ENCODE measurements at places on chromosomes 4 and X. TPM values are rescaled to one million over a fixed set of nuclear protein-coding genes. Genes with fewer than 3 reads are reported as not detected.

DNA sequence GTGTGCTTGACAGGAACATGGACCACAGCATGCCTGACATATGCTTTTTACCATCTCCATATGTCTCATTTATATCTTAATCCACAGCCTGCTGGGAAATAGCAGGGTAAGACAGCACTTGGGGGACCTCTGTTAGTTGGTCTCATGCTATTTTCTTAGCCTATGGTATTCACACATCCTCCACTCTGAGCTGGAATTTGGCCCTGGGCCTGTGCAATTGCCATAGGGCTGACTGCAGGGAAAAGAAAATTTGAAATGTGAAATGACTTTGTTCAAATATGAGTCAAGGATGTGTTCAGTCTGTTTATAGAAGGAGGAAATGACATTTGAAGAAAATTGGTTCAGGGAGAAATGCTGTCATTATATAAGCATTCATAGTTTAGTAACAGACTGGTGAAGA, 9.6 kb upstream of the MAP7D3 start:
- peak overlapping the region; percentile 71 for H3K27ac ChIP-seq
- H3K4me1 ChIP-seq = peaks cover 23% of the 10 kb centered on the region
- H3K27me3 ChIP-seq = no peaks in the 10 kb centered on the region
- H3K36me3 ChIP-seq = no peaks in the 10 kb centered on the region
- no peak overlapping the region for H3K4me3 ChIP-seq
- peak; percentile 78 for DNase-seq

GRCh38 chrX:22081475-22082092, 49.5 kb downstream of the PHEX start:
- DNase-seq = peak; percentile 39
- H3K27ac ChIP-seq = no peak overlapping the region
- H3K4me3 ChIP-seq = no peak overlapping the region
- no peaks in the 10 kb centered on the region for H3K4me1 ChIP-seq

DNA sequence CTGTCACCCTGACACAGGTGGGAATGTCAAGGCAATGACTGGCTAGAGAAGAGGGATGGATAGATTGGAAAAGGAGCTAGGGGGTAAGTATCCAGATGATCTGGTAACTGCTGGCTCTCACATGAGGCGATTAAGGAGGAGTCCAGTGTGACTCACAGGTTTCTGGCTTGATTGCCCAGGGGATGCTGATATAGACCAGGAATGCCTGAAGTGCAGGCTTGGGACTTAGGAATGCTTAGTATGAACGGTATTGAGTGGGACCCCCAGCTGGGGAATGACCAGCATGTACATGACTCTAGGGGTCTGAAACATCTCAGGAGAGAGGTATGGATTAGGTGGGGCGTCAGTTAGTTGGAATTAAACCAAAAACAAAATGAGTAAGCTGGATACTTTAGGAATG, 65.8 kb upstream of the PRPS1 start:
- no peaks in the 10 kb centered on the region for H3K36me3 ChIP-seq
- peaks cover 2% of the 10 kb centered on the region for H3K4me1 ChIP-seq
- H3K27ac ChIP-seq = peak overlapping the region; percentile 48
- H3K27me3 ChIP-seq = no peaks in the 10 kb centered on the region

DNA sequence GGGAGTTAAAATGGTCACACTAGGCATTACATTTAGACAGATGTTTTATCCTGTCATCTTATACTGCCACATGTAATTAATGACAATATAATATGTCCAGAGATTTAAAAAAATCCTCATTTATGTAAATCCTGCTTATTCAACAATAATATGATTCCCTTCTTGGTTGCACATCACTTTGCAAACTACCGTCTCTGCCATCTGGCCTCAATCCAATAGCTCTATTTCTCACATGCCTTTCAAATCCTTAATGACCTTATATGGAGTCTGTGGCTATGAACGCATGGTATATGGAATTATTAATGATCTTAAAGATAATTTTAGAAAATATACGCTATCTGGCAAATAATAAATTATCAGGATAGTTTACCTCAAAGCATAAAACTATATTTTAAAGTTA, 144.5 kb downstream of the NPNT start:
- H3K4me1 ChIP-seq = no peaks in the 10 kb centered on the region
- DNase-seq = peak; percentile 60
- H3K4me3 ChIP-seq = no peak overlapping the region
- H3K36me3 ChIP-seq = no peaks in the 10 kb centered on the region
- H3K27me3 ChIP-seq = no peaks in the 10 kb centered on the region
- H3K27ac ChIP-seq = no peak overlapping the region

GRCh38 chrX:7052541-7052940, 95.0 kb upstream of the STS start:
- no peak for DNase-seq
- no peaks in the 10 kb centered on the region for H3K36me3 ChIP-seq
- no peak overlapping the region for H3K27ac ChIP-seq
- no peaks in the 10 kb centered on the region for H3K27me3 ChIP-seq
- no peaks in the 10 kb centered on the region for H3K4me1 ChIP-seq

DNA sequence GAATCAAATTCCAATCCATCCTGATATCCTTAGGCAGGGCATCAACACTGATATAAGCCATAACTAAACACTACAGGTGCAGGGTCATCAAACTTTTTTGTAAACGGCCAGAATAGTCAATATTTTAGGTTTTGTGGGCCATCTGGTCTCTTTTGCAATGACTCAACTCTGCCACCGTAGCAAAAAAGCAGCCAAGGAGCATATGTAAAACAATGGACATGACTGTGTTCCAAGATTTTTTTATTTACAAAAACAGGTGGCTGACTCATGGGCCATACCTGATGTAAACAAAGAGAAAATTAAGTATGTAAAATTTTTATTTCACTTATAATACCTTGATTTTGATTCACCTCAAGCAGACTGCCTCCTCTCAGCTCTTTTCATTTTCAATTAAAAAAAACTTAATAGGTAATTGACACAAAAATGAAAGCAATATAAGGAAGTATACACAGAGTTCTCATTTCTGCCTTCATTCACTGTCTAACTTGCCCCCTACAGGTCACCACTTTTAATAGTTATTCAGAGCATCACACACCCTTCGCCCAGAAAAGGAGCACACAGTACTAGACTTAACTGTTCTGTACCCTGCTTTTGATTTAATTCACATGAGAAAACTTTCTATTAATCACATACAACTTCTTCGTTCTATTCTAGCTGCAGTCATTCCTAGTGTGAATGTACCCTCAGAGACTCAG, 35.3 kb upstream of the GPM6B start:
- H3K27me3 ChIP-seq = no peaks in the 10 kb centered on the region
- H3K4me3 ChIP-seq = no peak overlapping the region
- no peaks in the 10 kb centered on the region for H3K36me3 ChIP-seq
- no peak overlapping the region for H3K27ac ChIP-seq

- no peak overlapping the region for H3K27ac ChIP-seq
- H3K27me3 ChIP-seq = no peaks in the 10 kb centered on the region
- DNase-seq = no peak
- no peak overlapping the region for H3K4me3 ChIP-seq
Observed at GRCh38 chr4:61044837-61045236, 155.3 kb upstream of the ADGRL3 start.

DNA sequence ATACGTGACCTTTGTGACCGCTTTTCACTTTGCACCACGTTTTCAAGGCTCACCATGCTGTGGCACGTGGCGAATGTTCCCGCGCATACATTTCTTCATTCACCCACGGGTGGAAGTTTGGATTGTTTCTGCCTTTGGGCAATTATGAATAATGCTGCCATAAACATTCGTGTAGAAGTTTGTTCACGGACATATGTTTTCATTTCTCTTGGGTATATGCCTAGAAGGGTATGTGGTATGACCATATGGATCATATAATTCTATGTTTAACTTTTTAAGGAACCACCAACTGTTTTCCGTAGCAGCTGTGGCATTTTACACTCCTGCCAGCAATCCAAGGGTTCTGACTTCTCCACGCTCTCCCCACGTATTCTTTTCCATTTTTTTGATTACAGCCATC, 60.9 kb upstream of the MXD4 start:
- DNase-seq = no peak
- no peak overlapping the region for H3K4me3 ChIP-seq
- H3K27ac ChIP-seq = no peak overlapping the region

GRCh38 chr4:25433966-25434827, 57.1 kb downstream of the ANAPC4 start:
- H3K4me3 ChIP-seq = no peak overlapping the region
- H3K27ac ChIP-seq = no peak overlapping the region
- H3K27me3 ChIP-seq = no peaks in the 10 kb centered on the region
- no peaks in the 10 kb centered on the region for H3K36me3 ChIP-seq
- DNase-seq = no peak

DNA sequence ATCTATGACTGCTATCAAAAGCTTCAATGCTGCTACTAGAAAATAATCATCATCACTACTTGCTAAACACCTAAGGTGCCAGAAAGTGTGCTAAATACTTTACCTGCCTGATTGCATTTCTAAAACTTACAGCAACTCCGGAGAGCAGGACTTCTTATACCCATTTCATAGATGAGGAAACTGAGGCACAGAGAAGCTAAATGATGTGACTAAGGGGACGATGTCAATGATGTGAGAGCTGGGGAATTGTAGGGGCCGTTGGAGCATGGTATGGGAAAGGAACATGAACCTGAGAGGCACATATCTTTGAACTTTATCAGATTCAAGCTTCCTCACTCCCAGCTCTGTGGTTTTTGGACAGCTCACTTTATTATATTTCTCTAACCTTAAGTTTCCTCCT, 38.7 kb downstream of the CCKAR start:
- no peak for DNase-seq

DNA sequence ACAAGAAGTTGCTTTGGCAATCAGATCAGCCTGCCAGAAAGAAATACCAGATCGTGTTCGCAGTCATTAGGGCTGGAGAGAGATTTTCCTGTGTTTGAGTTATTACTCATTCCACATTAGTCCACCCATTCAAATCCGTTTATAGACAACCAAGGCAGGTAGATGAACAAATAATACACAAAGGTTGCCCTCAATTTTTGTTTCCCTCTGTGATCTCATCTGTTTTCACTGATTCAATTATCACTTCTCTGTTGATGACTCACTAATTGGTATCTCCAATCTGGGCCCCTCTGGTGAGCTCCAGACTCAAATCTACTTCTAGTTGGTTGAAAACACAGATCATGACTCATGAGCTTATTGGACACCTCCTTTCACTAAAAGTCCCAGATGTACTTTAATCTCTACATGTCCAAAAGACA, 54.5 kb downstream of the CHM start:
- no peaks in the 10 kb centered on the region for H3K36me3 ChIP-seq
- peak; percentile 55 for DNase-seq
- no peaks in the 10 kb centered on the region for H3K27me3 ChIP-seq
- H3K27ac ChIP-seq = no peak overlapping the region
- no peak overlapping the region for H3K4me3 ChIP-seq

GRCh38 chr4:123599061-123599919, 202.7 kb downstream of the SPRY1 start:
- peaks cover 2% of the 10 kb centered on the region for H3K4me1 ChIP-seq
- H3K27ac ChIP-seq = no peak overlapping the region
- peak; percentile 81 for DNase-seq
- H3K27me3 ChIP-seq = no peaks in the 10 kb centered on the region
- H3K4me3 ChIP-seq = no peak overlapping the region

DNA sequence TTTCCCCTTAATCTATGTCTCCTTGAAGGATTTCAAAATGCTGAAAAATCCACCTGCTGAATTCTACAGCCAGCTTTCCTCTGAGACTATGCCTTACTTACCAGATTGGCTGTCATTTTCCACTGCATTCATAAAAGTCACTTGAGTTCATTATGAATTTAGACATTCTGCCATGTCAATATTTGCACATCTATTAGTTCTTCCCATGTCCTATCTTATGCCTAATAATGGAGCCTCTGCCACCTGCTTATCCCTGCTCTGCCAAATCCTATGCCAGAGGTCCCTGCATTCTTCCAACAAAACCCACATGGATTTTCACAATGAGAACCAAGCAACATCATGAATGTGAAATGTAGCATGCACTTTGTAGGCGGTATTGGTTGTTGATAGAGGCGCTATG, 42.6 kb downstream of the GASK1B start:
- H3K36me3 ChIP-seq = no peaks in the 10 kb centered on the region
- H3K4me1 ChIP-seq = no peaks in the 10 kb centered on the region
- no peaks in the 10 kb centered on the region for H3K27me3 ChIP-seq
- DNase-seq = no peak
- no peak overlapping the region for H3K4me3 ChIP-seq
- H3K27ac ChIP-seq = no peak overlapping the region

- H3K36me3 ChIP-seq = no peaks in the 10 kb centered on the region
- DNase-seq = no peak
- H3K4me3 ChIP-seq = no peak overlapping the region
- no peak overlapping the region for H3K27ac ChIP-seq
Observed at GRCh38 chr4:68147079-68147478, 17.4 kb upstream of the TMPRSS11F start.

DNA sequence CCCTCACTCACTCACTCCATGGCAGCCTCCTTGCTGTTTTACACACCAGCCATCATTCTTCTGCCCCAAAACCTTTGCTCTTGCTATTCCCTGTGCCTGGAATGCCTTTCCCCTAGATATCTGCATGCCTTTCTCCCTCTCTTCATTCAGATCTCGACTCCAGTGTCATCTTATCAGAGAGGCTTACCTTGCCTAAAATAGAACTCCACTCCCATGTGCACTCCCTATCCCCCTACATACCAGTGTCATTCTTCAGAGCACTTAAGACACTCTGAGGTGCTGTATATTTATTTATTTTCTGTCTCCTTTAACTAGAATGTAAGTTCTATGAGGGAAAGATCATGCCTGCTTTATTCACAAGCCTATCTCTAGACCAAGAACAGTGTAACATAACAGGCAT, 45.1 kb downstream of the ZGRF1 start:
- H3K36me3 ChIP-seq = no peaks in the 10 kb centered on the region
- H3K27me3 ChIP-seq = no peaks in the 10 kb centered on the region
- no peak overlapping the region for H3K27ac ChIP-seq

DNA sequence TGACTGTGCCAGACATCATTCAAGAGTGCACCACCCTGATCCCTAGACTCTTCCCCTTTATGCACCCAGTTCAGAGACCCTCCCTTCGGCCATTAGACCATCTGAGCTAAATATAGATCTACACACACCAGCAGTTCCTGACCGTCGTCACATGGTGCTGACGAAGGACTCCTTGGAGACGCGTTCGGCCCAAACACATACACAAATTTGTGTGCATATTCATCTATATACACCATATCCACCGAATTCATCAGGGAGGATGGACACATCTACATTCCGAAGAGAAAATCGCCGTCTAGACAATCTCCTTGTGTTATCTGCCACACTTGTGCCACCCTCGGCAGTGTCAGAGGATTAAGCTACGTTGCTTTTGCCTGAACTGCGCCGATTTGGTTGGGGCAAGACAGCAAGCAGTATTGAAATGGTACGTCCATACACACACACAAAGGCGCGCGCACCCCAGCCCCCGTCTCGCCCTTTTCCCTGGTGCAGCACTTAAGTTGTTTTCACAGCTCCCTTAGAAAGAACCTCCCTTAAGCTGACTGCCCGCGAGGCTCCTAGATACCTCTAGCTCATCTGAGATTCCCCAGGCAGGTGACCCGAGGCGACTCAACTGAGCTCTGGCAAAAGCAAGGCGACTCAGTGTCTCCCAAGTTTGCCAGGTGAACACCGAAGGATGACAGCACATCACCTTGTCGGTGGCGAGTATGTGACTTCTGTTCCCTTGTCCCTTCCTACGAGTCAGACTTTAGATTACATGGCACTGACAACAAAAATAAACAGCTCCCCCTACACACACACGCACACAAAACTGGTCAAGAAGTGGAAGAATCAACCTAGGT, 1.0 kb downstream of the RASGEF1B start:
- H3K4me1 ChIP-seq = peaks cover 4% of the 10 kb centered on the region
- H3K27ac ChIP-seq = no peak overlapping the region
- no peaks in the 10 kb centered on the region for H3K36me3 ChIP-seq

HGFAC gene
- under 0.01 TPM for total RNA-seq

ATOH1 gene
- total RNA-seq = not detected

SYN1 gene
- 0.17 TPM for total RNA-seq

ARHGAP36 gene
- total RNA-seq = not detected

XK gene
- total RNA-seq = 0.17 TPM

XAGE2 gene
- total RNA-seq = not detected

ITM2A gene
- total RNA-seq = 0.17 TPM

All from fibroblast of lung (primary cell).